Fibroblast of skin of back (primary cell): ENCODE measurements at places on chromosomes 12 and 14.

GRCh38 chr14:37792124-37792523 lies 196.7 kb downstream of the TTC6 start:
- no peak for DNase-seq

GRCh38 chr12:29255042-29255441 lies 106.0 kb downstream of the FAR2 start:
- no peak for DNase-seq

DNA sequence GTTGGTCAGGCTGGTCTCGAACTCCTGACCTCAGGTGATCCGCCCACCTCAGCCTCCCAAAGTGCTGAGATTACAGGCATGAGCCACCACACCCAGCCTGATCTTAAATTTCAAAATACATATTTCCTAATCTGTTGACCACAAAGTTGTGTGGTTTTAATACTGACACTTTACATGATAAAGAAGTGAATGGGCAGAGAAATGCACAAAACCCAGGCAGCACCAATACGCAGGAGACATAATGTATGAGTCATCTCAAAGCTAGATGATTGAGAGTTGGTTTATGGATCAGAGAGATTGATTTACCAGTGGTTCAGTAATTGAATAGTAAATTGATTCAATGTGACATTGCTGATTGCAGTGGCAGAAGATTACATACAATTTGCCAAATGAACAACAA lies 19.2 kb upstream of the PPP2R5E start:
- DNase-seq: no peak

GRCh38 chr12:62866451-62867082 lies 68.4 kb downstream of the PPM1H start:
- peak; percentile 92 for DNase-seq

GRCh38 chr12:128789356-128789929 lies 34.3 kb downstream of the SLC15A4 start:
- DNase-seq: no peak

GRCh38 chr14:28012629-28013415 lies 753.8 kb upstream of the FOXG1 start:
- no peak for DNase-seq

DNA sequence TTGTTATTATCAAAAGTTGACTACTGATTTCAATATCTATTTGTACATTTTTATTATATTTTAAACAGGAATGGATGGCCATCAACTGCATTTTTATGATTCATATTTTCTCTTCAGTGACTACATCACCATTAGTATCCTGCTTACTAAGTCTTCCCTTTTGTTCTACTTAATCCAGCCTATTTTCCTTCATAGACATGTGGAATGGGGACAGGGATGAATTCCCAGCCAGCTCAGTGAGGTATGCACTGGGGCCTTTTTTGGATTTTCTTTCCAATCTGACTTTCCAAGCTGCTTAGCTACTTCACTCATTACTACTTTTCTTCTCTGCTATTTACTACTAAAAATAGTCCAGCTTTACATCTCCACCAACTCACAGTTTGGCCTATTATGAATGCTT lies 38.4 kb downstream of the AKAP6 start:
- DNase-seq: peak; percentile 79

DNA sequence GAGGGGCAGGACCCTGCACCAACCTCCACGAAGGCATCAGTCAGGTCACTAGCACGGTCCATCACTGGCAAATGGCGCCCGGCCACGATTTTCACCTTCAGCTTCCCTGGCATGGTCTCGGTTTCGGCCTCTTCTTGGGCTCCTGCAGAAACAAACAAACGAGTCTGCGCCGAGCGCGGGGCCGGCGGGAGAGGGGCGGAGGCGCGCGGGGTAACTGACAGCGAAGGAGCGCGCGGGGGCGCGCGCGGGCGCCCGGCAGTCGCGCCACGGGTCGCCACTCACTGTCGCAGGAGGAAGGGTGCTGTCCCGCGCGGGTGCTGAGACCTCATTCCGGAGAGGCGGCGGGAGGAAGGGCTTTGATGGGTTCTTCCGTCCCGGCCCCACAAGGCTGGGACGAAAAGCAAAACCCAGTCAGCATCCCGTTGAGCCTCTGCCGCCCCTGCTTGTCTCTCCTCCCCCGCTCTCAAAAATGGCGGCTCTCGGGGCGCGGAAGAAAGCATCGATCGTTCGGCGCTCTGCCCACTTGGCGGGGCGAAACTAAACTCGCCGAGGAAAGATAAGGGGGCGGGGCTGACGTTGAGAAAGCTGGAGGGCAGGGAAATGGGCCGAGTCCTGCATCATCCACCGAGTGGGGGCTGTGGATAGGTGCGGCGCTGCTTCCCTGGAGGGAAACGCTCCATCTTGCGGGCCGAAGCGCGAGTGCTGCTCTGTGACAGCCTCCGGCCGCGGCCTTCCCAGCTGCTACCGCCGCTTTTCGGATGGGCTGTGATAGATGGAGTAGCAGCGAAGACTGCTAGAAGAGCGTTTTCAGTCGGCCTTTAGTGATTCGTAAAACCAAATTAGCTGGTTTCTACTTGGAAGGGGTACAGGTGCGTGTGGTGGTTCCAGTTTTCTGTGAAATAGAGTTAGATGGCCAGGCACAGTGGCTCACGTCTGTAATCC lies at the start of gene C2CD5:
C2CD5 (minus strand) TSS at position 505 of the 942 bp plus-strand sequence; CDS start at position 113, 392 bp downstream.
- peak; percentile 99 for DNase-seq

DNA sequence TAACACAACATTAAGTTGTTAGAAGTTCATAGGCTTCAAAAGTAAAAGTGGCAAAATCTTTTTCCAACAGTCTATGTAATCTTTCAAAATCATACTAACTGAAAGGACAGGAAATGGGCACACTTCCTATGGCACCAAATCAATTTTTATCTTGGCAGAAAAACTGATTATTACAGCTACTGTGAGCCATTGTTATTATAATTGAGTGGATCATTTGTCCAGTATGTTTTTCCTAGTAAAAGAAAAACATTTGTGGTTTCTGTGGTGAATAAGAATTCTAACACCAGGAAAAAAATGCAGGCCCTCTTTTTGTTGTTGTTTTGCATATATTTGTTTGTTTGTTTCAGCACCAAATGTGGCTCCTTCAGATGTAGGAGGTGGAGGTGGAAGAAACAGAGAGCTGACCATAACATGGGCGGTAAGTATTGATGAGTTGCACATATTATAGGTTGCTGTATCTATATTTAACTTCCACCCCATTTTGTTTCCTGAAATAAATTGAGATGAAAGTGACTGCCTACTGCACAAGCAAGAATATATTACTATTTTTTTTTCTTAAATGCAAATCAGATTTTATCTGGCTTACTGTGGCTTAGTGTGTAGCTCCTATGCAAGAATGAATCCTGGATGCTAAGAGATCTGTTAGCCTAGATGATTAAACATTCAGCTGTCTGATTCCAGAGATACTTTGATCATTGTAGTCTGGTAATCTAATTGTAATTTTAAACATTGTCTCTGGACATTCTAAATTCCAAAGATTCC lies 174.1 kb upstream of the PDZRN4 start:
- peak; percentile 66 for DNase-seq
